ENCODE measurements at places on chromosomes 2 and 18.

- DNase-seq: peak; percentile 67
Measured at GRCh38 chr2:186460465-186460864, 25.6 kb upstream of the ZC3H15 start.

DNA sequence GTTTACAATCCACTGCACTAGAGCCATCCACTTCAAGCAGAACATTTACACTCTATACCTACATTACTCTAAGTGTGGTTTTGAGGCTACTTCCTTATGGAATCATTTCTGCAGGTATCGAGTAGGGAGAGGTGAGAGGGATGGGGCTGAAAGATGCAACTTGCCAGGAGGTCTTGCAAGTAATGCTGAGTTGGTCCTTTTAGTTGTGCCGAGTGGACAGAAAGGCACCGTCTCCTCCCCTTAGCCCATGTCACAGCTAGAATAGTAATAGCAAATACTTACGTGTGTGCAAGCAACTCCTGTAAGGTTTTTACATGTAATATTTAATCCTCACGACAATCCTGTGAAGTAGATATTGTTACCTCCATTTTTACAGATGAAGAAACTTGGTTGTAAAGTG, 158.8 kb upstream of the TTC39C start:
- DNase-seq: no peak

DNA sequence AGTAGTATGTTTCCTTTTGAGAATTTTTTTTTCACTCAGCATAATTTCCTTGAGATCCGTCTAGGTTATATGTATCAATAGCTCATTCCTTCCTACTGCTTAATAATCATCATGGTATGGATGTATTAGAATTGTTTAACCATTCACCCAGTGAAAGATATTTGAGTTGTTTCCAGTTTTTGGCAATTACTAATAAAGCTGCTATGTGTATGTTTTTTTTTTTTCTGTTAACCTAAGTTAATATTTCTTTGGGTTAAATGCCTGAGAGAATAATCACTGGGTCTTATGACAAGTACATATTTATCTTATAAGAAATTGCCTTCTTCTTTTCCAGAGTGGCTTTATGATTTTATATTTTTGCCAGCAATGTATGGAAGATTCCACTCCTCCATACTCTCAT, 96.4 kb upstream of the ST6GAL2 start:
- DNase-seq: no peak

DNA sequence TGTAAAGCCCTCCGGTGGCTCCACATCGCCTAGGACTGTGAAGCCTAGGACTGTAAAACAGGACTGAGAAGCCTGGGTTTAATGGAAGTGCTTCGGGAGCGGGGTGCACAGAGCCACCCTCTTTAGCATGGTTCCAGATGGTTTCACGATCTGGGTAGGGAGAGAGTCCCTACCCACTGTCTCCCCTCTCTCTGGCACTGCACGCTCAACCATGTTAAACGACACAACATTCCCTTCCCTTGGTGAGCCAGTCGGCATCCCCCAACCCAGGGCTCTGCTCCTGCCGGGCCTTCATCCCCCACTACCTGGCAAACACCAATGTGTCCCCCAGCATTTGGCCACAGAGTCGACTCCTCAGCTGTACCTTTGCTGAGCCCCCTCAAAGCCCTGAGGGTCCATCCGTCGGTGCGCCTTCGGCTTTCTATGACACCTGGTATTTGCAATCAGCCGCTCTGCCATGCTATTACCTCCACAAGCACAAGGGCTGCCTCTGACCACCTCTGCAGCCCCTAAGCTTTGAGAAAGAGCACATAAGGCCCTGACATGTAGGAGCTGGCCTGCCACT, 1.1 kb downstream of the COPS9 start:
- no peak for DNase-seq

DNA sequence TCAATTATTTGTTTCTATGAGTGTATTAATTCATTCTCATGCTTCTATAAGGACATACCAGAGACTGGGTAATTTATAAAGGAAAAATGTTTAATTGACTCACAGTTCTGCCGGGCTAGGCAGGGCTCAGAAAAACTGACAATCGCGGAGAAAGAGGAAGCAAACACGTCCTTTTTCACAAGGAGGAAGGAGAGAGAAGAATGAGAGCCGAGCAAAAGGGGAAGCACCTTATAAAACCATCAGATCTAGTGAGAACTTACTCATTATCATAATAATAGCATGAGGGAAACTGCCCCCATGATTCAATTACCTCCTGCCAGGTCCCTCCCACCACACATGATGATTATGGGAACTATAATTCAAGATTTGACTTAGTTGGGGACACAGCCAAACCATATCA, 294.0 kb downstream of the DSC3 start:
- DNase-seq: peak; percentile 85

DNA sequence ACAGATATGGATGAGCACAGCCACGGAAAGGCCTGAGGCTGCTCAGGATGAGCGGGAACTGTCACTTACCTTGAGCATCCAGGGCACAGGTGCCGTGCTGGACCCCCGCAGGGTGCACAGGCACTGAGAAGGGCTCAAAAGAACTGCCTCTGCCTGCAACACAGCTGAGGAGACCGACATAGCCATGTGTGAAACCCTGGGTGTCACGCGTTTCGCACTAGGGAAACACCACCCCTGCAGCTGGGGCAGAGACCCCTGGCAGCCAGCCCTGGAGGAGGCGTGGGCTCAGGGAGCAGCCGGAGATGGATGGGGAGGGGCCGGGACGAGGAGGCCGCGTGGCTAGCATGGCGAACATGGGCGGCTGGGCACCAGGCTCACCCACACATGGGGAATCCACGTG, 228.9 kb downstream of the EIPR1 start:
- no peak for DNase-seq

DNA sequence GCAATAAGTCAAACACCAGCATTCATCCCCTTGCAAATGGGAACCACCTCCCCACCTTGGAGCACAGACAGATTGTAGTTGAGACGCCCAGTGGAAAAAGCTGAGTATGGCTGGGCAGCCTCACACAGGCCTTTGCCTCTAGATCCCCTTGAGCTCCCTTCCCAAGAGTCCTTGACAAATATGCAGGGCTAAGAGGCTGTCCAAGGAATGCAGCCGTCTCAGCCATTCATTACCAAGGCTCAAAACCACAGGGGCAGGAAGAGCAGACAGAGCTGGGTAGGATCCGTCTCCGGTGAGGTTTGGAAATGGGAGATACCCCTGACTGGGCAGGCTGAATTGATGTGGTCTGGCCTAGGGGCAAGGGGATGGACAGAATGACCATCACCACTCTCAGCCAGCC, 557.1 kb downstream of the TNS1 start:
- DNase-seq: no peak

DNA sequence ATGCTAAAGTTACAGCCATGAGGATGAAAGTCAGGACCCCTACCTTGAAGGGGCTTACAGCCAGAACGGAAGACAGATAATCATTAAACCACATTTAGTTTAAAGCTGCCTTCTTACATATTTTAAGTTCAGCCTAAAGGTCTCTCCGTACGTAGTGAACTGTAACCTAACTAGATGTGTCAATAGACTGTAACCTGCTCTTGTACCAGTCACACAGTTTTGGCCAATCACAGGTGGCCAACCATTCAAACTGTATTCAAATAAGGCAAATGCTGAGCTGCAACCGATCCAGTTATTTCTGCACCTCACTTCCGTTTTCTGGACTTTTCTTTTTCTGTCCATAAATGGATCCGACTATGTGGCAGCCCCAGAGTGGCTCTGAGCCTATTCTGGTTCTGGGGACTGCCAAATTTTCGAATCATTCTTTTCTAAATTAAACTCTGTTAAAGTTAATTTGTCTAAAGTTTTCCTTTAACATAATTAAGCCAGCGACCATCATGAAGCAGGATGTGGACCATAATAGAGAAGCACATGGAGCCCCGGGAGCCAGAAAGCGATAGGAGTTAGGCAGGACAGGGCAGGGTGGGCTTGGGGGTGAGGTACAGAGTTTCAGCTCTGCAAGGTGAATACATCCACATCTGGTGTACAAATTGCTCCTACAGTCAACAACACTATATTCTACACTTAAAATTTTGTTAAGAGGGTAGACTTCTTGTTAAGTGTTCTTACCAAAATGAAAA, 48.4 kb upstream of the YPEL5 start:
- DNase-seq: no peak

GRCh38 chr2:188328419-188328818, 36.7 kb downstream of the GULP1 start:
- DNase-seq: no peak

GRCh38 chr2:68236103-68236734, 16.1 kb downstream of the PPP3R1 start:
- DNase-seq: peak; percentile 27

- peak; percentile 84 for DNase-seq
Measured at GRCh38 chr2:227817850-227818674, 4.4 kb downstream of the CCL20 start.

DNA sequence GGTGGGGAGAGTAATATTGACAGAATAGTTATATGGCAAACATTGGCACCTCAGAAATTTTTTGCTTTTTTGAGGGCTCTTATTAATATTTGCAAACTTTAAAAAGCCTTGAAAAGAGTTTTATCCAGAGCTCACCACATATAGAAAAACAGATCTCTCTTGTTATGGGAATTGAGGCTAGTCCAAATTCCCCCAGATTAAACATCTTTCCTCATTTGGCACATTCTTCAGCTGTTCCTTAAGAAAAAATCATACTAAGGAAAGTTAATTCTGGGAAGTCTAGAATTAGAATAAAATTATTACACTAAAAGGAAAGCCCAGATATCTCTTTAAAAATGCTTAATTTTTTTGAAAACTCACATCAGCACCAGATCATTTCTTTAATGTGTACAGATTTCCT, 5.6 kb downstream of the TFPI start:
- no peak for DNase-seq

- DNase-seq: no peak
Measured at GRCh38 chr2:4903656-4904348, 788.4 kb upstream of the SOX11 start.

- DNase-seq: no peak
Measured at GRCh38 chr2:238286987-238287736, 1.2 kb downstream of the PER2 start.

DNA sequence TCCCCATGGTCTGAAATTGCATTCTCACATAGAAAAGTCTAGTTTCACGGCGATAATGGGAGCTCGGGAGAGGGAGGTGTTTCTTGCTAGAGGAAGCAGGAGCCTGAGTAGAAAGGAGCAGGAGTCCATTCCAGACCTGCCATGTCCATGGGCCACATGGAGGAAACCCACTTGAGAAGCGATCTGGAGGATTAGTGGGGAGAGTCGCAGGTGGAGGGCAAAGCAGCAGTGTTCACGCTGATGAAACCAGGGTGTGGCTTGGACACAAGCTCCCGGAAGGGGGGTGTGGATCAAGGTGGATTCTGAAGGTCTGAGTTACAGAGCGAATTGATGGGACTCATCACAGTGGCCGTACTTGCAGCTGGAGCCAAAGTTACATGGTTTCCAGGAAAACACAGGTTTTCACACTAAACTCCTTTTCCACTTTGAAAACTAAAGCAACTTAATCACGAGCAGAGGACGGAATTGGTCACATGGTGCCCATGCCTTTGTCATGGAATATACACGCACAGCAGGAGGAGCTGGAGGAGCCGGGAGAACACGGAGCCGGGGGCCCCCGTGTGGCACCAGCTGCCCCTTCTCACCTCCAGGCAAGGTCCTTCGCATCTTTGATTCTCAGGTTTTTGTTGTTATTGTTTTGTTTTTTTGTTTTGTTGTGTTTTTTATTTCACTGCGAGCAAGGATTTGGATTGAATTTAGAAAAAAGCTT, 255.1 kb upstream of the MYT1L start:
- no peak for DNase-seq

DNA sequence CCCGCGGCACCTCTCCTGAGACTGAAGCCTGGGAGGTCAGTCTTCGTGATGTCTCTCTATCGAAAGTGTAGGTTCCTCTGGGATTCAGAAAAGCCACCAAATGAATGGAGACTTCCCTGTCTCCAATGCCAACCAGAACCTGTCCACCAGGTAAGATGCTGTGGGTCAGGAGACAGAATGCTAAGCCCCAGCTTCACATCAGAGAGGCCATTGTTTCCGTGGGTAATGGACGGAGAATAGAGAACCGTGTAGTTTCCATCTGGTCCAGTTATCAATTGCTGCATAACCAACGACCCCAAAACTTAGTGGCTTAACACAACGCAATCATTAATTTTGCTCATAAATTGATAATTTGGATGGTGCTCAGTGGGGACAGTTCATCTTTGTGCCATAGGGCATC, 93.5 kb downstream of the DDX1 start:
- no peak for DNase-seq

DNA sequence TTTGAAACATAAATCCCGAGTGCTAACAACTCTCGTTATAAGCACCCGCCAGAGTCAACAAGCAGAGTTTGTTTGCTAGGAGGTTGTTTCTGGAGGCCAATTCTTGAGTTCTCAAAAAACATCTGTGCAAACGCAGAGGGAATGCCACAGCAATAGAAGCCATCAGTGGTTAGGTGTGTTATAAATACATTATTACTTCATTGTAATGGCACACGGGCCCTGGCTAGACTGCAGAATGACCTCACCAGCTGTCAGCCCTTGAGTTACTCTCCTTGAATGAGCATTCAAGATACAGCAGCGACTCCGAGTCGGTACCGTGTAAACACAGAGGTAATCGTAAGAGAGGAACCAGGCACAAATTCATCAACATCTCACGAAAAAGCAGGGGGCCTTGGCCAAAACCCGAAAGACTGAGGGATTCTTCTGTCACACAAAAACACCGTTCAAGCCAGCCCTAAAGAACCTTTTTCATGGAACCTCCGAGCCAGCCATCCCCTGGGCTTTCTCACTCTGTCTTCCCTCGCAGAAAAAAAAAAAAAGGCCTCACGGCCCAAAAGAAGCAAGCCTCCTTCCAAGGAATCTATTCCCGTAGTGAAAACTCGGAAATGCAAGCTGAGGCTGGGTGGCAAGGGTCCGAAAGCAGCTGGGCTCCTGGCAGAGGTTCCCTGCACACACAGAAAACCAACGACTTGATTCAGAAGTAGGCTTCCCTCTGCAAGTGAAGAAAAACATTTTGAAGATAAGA, 133.7 kb upstream of the MEIS1 start:
- no peak for DNase-seq

GRCh38 chr18:45110577-45111501, 430.2 kb downstream of the SETBP1 start:
- DNase-seq: no peak

DNA sequence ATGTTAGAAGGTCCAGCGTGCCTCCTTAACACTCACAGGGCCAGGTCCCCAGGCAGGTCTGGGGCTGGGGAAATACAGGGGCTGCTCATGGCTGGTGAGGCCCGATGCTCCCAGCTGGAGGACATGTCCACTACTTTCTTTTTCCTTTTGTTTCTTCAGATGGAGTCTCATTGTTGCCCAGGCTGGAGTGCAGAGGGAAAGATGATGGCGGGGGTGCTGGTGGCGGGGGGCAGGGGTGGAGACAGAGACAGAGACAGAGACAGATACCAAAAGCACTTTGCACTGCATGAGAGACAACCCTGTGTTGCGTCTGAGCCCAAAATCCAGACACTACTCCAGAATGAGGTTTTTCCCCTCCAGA, 211.0 kb downstream of the SH3BP4 start:
- DNase-seq: no peak

- DNase-seq: no peak
Measured at GRCh38 chr2:216885117-216885553, 25.3 kb upstream of the TNP1 start.

- no peak for DNase-seq
Measured at GRCh38 chr2:151306621-151307020, 17.2 kb upstream of the NMI start.

GRCh38 chr2:106115250-106115649, 78.9 kb downstream of the UXS1 start:
- DNase-seq: no peak

Data from Kasumi-1 (cell line).